ENCODE measurements at places on chromosomes 6 and 20.
A peak's percentile ranks its signal among the peaks of the same experiment; 100 is the strongest.

DNA sequence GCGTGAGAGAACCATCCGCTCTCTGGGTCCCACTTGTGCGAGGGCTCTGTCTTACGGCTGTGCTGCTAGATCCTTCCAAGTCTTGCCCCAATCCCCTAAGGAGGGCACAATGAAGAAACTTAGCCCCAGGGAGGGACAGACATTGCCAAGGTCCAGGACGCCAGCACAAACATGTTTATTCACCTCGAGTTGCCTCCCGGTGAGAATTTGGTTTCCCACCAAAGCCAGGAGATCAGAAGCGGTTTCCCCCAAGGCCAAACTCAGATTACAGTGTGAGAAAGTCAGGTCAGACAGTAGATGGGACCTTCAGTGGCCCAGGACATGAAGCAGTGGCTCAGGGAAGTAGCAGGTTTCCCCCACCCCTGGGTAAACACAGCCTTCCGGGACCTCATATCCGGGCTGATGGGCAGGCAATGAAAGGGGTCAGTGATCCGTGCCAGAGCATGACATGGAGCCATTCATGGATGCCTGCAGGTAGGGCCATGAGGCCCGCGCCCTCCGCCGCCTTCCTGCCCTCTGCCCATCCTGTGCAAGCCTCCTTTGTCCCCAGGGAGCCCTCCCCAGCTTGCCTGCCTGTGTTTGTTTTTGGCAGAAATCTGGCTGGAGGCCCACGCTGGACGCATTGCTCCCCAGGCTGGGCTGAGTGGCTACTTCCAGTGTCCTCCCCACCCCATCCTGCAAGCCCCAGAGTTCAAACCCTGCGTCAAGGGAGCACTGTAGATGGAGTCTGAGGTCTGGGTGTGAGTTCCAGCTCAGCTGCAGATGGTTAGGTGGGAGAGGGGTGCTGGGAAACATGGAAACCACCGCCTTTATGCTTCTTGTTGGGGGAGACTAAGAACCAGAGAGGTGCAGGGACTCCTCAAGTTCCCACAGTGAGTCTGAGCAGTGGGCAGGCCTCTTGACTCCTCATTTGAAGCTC is 2.0 kb downstream of the BPIFB2 start:
- DNase-seq, result no peak

DNA sequence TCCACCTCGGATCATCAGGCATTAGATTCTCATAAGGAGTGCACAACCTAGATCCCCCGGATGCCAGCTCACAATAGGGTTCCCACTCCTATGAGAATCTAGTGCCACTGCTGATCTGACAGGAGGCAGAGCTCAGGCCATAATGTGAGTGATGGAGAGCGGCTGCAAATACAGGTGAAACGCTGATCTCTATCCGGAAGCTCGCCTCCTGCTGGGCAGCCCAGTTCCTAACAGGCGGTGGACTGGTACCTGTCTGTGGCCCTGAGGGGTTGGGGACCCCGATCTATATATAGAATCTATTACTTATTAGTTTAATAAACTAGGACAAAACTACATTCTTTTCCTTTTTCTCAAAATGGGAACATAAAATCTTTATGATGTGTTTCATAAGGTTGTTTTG is 741.9 kb downstream of the RFPL4B start:
- DNase-seq, result no peak

DNA sequence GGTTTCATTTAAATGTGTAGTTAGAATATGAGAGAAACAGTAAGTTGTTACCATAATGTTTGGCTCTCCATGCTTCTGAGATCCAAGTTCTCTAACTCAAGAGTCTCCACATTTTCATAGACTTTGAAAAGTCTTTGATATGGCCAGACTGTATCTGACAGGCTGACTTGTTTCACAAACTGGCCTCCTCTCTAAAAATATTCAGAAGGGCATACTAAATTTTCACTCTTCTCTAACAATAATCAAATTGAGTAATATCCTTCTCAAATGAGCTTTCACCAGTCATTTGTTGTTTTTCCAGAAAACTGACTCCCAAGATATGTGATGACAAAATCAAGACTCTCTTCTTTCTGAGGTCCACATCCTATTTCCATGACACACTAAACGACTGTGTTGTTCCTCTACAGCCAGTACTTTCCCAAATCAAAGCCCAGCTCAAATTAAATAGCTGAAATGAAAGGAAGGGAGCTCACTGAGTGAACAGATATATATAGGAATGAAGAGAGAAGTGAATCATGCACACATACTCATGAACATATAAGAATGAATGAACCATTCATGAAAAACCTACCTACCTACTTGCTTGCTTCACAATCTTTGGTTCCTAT is 15.1 kb downstream of the HIVEP2 start:
- no peak for DNase-seq

DNA sequence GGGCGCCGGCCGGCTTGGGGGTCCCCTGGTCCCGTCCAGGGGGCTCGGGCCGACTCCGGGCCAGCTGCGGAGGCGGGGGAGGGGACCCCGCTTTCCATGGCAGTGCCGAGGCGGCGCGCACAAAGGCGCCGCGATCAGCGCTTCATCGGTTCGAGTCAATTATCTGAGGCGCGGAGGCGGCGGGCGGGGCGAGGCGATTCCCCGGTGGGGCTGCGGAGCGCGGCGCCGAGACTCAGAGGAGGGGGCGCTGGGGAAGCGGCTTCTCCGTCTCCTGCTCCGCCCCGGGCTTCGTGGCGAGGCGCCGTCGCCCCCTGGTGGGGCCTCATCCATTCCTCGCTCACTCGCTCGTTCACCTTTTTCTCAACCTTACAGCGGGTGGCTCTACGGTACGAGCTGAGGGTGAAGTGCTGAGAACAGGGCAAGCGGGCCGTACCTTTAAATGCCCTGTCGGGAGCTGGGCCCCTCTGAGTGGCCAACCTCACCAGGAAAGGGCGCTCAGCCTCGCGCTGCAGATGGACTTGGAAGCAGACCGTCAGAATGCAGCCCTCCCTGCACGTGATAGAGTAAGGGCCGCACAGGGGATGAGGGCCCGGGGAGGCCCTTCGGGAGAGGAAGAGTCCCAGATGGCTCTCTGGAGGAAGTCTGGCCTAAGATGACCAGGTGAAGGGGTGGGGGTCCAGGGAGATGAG is 39.9 kb downstream of the SLC52A3 start:
- DNase-seq, result peak; percentile 56

DNA sequence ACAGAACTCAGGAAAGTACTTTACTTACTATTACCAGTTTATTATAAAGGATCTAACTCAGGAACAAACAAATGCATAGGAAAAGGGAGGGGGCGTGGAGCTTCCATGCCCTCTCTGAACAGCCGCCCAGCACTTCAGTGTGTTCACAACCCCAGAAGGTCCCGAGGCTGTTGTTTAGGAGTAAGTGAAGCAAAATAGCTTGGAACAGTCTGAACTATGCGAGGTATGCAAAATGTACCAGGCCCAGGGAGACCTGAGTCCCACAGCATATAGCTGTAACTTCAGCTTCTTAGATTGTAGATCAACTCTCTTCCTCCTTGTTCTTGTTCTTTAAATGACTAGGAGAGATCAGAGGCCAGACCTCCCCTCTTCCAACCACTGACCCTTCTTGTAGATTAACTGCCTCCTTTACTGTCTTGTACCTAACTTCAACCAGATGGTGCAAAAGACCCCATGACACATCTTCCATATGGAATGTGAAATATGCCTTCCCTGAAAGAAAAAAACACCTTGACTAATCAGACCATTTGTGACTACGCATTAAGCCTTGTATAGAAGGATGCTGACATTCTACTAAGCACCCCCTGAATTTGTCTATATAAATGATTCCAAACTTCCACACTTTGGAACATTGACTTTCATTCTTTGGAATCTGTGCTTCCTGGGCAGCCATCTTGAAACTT is 98.8 kb upstream of the SNX9 start:
- DNase-seq, result no peak

DNA sequence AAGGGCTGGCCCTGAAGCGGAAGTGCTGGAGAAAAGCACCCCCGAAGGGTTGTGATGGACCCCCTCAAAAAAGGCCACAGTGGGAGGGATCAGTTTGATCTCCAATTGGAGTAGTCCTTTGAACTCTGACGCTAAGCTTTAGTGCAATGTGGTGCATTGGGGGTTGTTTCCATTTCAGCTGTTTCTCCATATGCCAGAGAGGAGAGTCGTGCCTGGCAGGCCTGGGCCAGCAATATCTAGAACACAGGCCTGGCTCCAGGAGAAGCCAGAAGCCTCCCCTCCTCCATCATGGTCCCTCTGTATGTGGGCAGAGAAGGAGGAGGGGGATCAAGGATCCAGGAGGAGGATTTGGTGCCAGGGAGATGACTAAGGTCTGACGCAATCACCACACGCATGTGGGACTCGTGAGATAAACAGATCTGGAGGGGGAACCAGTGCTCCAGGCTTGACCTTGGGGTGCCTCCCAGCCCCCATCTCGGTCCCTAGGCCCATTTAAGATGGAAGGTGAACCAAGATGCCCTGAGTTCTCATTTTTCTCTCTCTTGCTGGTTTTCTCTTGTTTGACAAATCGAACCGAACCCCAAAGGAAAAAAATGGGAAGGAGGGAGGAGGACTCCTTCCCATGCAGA is 517.4 kb upstream of the JARID2 start:
- no peak for DNase-seq

DNA sequence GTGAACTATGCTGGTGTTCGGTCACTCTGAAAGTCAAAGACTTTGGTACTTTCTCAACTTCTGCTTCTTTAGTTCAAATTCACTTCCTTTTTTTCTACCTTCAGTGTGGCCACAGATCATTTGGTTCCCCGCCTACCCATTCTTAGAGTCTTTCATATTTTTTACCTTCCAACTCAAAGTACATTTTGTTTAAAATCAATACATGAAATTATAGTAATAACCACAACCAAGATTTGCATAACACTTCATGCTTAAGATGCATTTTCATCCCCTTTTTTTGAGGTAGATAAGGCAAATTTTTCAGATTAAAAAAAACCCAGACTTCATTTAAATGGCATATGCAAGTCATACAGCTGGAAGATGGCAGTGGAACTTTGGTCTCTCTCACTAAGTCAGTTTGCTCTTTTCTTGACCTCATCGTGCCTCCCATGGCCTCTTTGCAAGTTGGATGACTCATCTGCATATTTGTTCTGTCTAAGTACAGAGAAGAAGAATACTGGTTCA is 11.9 kb upstream of the CNR1 start:
- DNase-seq, result no peak

GRCh38 chr20:57346477-57346876 is 4.6 kb upstream of the RAE1 start:
- peak; percentile 65 for DNase-seq

DNA sequence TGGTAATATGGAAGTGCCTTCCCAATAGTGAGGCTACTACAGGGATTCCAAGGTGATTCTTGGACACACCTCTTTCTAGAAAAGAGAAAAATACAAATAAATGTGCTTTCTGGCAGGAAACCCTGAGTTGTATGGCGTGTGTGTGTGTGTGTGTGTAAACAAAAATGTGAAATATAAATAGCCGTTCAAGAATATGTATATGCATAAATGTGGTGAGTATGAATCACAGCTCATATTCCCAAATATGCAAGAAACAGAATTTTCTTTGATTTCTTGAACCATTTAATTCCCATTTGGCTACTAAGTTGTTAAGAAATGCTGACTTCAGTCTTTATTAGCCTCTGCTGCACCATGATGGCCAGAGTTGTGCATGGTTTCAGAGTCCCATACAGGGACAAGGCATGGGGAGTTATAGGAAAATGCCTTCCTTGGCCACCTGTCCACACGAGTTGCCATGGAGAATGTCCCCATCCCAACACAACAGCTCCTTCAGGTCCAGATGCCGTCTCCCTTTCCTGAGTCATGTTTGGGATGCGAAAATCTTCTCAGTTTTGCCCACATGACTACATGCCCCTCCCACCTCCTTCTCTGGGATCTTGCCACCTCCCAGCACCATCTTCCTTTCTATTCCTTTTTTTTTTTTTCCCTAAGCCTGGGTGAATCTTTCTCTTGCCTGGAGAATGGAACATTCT is 312.4 kb upstream of the ECI2 start:
- no peak for DNase-seq

GRCh38 chr6:46002264-46002663 is 13.4 kb downstream of the CLIC5 start:
- DNase-seq, result no peak

GRCh38 chr6:33784787-33785186 is 4.1 kb downstream of the LEMD2 start:
- DNase-seq, result no peak

GRCh38 chr20:36418711-36419110 is 112.6 kb downstream of the DLGAP4 start:
- no peak for DNase-seq

- peak; percentile 86 for DNase-seq
These were observed 19.0 kb downstream of the DLL1 start for GRCh38 chr6:170271771-170272314.

DNA sequence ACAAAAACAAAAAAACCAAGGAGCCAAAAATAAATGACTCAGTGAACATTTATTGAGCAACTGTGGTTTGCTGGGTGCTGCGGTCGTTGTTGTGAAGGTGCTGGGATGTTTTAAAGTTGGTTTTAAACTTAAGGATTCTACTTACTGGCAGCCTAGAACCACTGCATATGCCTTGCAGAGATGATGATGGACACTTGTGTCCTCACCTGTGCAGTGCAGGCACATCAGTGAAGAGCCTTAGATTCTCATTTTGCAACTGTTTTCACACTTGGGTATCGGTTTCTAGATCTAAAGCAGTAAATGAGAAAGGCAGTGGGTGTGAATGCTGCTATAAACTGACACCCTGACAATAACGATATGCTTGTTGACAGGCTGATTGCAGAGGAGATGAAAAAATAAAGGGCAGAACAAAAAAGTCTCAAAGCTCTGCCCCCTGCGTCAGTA is 68.8 kb downstream of the UTRN start:
- DNase-seq, result peak; percentile 86

- no peak for DNase-seq
These were observed 76.7 kb upstream of the ZFP64 start for GRCh38 chr20:52268184-52268749.

- no peak for DNase-seq
These were observed 102.7 kb upstream of the QKI start for GRCh38 chr6:163311830-163312229.

- no peak for DNase-seq
These were observed 75.9 kb upstream of the RGS17 start for GRCh38 chr6:153207006-153207405.

GRCh38 chr6:29925321-29925720 is 17.0 kb upstream of the HLA-A start:
- DNase-seq, result no peak

GRCh38 chr6:170344631-170345576 is 38.3 kb downstream of the FAM120B start:
- peak; percentile 67 for DNase-seq

DNA sequence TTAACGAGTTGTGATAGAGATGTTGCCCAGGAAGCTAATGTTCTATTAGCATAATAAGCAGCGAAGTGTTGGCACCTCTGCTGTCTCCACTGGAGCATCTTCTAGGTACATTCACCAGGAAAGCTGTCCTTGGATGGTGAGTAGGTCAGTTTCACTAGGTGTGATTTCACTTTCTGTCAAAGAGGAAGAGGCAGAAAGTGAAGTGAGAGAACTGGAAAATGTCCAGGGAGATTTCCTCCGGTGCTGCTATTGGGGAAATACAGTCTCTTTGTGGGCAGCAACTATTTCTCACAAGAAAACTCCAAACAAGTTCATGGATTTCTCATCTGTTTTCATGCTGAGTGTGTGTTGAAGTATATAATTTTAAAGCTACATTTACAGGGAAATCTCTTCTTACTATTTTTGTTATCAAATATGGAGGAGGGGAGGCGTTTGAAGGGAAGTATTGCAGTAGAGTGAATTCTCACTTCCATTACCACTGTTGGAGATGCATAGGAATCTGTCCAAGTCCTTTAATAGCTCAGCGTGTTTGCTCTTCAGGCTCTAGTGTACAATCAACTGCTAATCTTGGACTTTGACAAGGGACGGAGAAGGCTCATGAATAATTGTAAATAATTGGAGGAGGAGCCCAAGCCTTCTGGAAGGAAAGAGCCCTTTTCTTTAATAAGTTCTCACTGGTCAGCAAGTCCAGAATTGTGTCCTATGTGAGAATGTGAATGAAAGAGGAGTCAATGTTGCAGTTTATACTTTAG is 16.1 kb upstream of the TSBP1 start:
- DNase-seq, result no peak
